Upper lobe of left lung (tissue), 6 donors: ENCODE measurements at places on chromosomes 1 and 21. TPM values are rescaled to one million over a fixed set of nuclear protein-coding genes. Genes with fewer than 3 reads are reported as not detected.

DNA sequence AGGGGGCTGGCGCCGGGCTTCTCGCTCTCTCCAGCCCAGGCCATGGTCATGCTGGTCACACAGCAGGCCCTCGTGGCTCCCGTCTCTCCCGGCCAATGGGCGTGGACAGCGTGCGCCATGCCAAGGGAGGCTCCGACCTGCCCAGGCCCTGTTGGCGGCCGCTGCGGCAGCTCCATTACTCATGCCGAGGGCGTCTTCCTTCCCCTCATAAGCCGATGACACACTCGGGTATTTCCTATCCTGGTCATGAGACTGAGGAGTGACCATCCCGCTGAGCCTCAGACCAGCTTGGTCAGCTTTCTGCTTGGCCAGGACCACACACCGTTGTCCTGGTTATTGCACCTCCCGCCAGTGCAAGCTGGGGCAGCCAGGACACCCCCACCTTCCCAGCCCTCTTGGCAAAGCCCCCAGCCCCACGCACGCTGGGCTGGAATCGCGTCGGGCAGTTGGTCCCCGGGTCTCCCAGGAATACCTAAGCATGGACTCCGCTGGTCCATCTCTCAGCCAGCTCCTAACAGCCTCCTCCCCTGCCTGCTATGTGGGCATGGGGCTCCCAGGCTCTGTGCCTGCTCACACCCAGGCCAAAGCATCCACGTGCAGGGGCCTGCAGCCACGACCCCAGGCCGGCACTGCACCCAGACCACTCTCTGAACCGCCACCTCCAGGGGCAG, 49.8 kb downstream of the ARHGEF16 start:
- H3K4me1 ChIP-seq: peaks cover 9% of the 10 kb centered on the region
- H3K27ac ChIP-seq: peak overlapping the region; percentile 73
- peak; percentile 91 for DNase-seq
- H3K36me3 ChIP-seq: peaks cover 36% of the 10 kb centered on the region
- H3K4me3 ChIP-seq: no peak overlapping the region

DNA sequence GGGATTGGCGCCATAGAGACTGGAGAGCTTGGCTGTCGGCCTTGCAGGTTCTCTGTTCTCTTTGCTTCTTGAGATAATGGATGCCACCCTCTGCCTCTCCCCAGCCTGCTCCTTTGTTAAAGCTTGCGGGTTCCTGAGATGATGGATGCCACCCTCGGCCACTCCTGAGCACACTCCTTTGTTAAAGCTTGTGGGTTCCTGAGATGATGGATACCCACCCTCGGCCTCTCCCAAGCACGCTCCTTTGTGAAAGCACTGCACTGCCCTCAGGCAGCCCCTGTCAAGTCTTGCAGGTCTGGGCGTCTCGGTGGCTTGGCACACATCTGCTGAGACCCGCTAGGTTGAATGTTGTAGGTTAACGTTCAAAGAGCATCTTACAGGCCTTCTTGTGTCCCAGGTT, 76.5 kb downstream of the SCCPDH start:
- H3K36me3 ChIP-seq: no peaks in the 10 kb centered on the region
- H3K4me3 ChIP-seq: no peak overlapping the region
- H3K27me3 ChIP-seq: no peaks in the 10 kb centered on the region
- no peaks in the 10 kb centered on the region for H3K4me1 ChIP-seq
- no peak overlapping the region for H3K27ac ChIP-seq

DNA sequence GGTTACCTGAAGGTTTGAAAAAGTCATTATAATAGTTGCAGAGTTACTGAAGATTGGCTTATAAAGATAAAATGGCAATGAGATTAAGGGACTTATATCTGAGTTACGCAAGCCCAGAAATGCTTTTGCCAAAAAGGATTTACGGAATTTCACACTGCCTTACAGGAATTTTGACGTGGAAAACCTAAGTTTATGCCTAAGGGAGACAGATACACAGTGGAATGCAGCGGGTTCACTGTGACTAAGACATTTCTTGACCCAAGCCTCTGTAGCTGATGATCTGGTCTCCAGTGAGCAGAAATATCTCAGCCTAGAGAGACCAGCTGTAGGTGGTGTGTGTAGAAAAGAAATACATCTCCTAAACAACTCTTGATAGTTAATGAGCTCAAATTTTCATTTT, 10.1 kb upstream of the EXO1 start:
- no peak for DNase-seq
- H3K4me1 ChIP-seq: no peaks in the 10 kb centered on the region
- no peaks in the 10 kb centered on the region for H3K36me3 ChIP-seq
- no peak overlapping the region for H3K27ac ChIP-seq
- no peaks in the 10 kb centered on the region for H3K27me3 ChIP-seq
- no peak overlapping the region for H3K4me3 ChIP-seq

Gene C1orf116
- 196 TPM for total RNA-seq

- H3K27me3 ChIP-seq: no peaks in the 10 kb centered on the region
- no peak overlapping the region for H3K27ac ChIP-seq
- H3K36me3 ChIP-seq: no peaks in the 10 kb centered on the region
- no peak overlapping the region for H3K4me3 ChIP-seq
- peaks cover 22% of the 10 kb centered on the region for H3K4me1 ChIP-seq
Observed at GRCh38 chr1:20124456-20125057, 5.2 kb upstream of the PLA2G2D start.

GRCh38 chr1:226001963-226002666, 3.0 kb upstream of the SDE2 start:
- H3K27ac ChIP-seq: peak overlapping the region; percentile 98
- H3K4me1 ChIP-seq: peaks cover 41% of the 10 kb centered on the region
- H3K4me3 ChIP-seq: no peak overlapping the region

GRCh38 chr1:61202854-61203598, 120.7 kb downstream of the NFIA start:
- DNase-seq: no peak
- H3K27me3 ChIP-seq: no peaks in the 10 kb centered on the region
- peak overlapping the region; percentile 33 for H3K27ac ChIP-seq
- H3K4me3 ChIP-seq: peak overlapping the region; percentile 4
- H3K36me3 ChIP-seq: no peaks in the 10 kb centered on the region

- no peak overlapping the region for H3K4me3 ChIP-seq
- DNase-seq: no peak
- H3K27ac ChIP-seq: no peak overlapping the region
- H3K27me3 ChIP-seq: no peaks in the 10 kb centered on the region
Observed at GRCh38 chr21:26365849-26366248, 195.3 kb upstream of the APP start.

- no peak for DNase-seq
- H3K4me1 ChIP-seq: no peaks in the 10 kb centered on the region
- no peak overlapping the region for H3K27ac ChIP-seq
- H3K4me3 ChIP-seq: no peak overlapping the region
Observed at GRCh38 chr21:37982496-37983318, 66.5 kb upstream of the KCNJ6 start.

GRCh38 chr21:42027085-42027821, 17.1 kb upstream of the ZBTB21 start:
- DNase-seq: no peak
- H3K4me1 ChIP-seq: no peaks in the 10 kb centered on the region
- H3K27me3 ChIP-seq: no peaks in the 10 kb centered on the region

Gene RHBDL2
- total RNA-seq: 1.3 TPM
